ENCODE measurements at places on chromosomes 7 and 10.

DNA sequence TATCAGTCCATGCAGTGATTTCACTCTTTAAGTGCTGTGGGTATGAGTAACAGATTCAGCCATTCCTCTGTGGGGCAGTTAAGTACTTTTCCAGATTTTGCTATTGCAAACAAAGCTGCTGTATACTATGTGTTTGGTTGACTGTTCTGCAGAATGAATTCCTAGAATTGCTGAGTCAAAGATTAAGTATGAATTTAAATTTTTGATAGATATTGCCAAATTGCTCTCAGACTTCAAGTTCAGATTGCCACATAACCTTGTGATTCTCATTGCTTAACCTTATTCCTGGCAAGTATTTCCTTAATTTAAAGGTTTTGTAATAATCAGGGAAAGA is 21.6 kb upstream of the SAR1A start:
- DNase-seq = no peak

DNA sequence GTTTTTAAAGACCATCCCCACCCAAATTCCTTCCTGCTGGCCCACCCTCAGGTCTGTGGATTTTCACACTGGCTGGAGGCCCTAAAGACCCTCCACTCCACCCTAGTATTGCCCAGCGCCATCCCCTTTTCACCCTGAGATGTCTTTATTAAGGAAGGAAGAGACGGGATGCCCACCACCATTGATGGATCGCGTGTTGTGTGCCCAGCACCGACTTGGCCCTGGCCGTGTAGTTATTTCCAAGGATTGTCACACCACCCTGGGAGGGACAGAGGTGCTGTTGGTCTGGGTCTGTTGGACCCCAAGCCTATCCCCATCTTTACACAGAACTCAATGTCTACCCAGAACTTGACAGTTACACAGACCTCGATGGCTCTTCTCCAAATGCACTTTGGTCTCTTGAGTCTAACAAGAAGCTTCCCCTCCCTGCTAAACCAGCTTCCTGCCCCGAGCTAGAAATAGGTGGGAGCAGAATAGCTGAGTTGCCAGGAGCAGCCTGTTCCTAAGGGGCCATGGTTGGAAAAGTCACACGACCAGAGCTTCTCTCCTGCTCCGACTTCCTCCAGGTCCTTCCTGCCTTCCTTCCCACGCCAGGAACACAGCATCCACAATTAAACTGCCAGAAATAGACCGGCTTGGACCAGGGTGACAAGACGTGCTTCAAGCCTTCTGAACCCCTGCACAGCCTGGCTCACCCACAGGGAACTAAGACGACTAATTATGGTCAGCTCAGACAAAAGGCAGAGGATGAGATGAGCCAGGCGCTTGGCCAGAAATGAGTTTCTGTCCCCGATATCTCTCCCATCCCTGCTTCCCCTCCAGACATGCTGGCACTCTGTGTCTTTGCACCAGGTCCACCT is 139.5 kb upstream of the CHST15 start:
- DNase-seq = no peak

- DNase-seq = no peak
These were observed 280.5 kb downstream of the SFMBT2 start for GRCh38 chr10:7130191-7130911.

DNA sequence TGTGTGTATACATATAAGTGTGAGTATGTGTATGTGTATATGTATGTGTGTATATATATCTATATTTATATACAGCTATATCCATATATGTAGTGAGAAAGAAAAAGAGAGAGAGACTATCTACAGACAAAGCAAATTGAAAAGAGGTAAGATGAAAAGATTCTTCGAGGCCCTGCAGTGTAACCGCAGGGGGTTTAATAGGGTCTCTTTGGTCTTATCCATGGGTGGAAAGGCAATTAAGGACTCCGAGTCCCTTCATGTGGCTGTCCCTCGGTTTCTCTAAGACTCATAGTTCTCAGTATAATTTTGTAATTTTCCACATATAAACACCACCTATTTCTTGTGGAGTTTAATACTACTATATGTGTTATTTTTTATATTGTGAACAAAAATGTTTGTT is 50.6 kb upstream of the JAZF1 start:
- DNase-seq = no peak

DNA sequence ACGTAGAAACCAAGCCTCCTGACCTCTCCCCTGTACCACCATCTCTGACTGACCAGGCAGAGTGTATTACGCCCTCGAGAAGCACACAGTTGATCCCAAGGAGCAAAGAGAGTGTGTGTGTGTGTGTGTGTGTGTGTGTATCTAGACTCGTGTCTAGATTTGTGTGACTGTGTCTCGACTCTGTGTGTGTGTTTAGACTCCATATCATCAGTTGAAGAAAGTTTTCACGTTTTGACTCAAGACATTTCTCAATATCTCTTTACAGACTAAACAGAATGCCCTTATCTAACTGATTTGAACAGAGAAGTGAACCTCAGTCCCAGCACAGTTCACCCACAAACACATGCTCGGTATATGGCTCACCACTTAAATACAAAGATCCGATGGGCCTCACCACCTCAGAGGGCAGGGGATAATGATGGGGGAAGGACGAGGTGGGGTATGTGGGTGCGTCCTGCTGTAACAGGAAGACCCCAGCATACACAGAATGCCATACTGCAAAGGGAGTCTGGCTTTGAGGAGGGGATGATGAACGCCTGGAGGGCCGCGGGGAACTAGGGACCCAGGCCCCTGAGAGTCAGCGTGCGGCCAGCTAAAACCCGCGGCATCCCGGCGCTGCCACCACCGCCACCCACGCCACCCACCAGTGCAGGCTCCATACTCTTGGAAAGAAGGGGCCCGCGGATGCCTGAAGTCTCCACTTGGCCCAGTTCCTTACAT is 780 bp downstream of the ALDH18A1 start:
- DNase-seq = no peak

DNA sequence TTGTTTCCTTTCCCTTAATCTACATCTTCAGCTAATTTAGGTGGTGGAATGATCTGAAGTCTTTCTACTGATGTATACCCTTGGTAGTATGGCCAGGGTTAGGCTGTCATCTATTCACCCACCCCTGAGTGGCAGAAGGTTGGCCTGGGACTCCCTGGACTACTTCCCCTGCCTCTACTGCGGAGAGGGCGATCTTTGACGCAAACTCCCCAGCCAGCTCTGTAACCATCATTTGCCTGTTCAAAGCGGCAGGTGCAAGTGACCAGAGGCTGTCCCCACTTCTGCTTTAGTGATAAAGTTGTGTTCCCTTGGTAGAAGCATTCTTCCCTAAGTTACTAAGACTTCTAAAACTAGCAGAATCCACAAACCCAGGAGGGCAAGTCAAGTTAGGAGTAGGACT is 70.8 kb upstream of the UNC5B start:
- DNase-seq = no peak

- no peak for DNase-seq
These were observed 2.4 kb upstream of the SERPINE1 start for GRCh38 chr7:101124376-101125056.

DNA sequence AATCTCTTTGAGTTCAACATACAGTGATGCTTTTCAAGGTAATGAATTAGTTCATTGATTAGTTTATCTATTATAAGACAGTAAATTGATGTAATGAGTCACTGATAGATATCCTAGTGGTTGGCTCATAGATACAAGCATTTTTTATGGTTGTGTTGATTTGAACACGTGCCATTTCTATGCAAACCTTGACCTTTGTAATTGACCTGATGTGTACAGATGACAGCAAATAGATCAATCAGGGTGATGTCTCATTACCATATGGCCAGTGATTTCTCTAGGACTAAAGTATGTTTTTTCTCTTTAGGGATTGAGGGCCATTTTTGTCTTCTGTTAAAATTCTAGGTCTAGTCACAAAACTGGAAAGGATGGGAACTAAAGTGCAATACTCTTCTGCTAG is 760.3 kb upstream of the GALNT17 start:
- no peak for DNase-seq

DNA sequence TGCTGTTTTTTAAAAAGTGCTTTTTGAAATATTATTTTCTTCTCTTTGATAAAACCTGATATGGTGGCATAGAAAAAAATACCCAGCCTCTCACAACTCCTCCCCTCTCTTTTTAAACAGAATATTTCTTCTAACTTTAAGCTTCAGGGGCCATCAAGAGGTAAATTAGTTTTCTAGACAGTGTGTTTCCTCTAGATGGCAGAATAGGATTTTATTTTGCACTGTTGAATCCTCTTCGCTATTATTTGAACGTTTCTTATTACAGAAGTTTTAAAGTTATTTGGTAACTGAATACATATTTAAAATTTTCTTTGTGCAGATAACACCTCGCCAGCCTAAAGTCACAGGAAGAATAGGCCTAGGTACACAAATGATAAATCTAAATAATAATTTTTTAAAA is 30.3 kb downstream of the ARL5B start:
- DNase-seq = no peak

DNA sequence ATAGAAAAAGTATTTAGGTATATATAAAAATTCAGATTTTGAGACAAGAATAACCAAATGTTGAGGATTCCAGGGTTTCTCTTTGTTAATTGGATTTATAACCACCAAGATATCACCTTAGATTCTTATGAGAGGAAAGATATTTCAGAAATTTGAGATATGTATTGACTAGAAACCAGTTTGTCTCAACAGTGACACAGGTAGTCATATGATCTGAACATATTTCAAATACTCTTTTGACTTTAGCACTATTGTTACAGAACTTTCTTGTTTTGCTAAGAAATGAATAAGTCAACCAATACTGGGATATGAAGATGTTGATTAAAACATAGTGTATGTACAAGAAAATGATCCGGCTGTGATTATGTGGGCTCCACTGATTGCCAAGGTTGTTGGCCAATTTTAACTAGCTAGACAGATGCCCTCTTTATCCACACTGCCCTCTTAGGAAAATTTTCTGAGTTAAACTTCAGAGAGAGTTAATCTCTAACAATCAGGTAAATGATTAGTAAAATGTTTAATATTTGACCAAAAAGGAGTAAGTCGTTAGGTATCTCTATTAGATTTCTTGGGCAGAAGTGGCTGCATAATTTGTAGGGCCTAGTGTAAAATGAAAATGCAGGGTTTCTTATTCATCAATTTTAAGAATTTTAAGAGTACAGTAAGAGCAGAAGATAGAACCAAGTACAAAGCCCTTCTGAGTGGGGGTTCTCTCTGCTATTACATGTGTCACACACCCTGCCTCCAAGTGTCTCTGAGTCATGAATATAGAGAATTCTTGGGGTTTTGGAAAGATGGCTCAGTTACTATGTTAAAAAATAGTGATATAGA is 376.0 kb downstream of the TFEC start:
- DNase-seq = no peak

DNA sequence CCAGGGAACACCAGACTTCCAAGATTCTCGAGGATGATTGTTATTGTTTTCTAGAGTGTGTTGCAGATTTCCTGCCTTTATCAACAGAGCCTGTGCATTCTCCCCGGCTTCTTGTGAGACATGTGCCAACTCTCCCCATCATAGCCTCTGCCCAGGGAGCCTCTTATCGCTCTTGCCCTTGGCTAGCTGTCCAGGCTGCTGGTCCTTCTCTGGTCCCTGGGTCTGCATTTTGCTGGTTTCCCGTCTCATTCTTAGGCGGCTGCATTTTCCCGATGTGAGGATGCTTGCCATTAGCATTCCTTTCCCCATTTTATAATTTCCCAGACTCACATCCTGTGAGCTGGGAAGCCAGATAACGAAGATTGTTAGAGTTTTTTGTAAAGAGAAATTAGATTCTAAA is 15.2 kb downstream of the SLC13A4 start:
- no peak for DNase-seq

DNA sequence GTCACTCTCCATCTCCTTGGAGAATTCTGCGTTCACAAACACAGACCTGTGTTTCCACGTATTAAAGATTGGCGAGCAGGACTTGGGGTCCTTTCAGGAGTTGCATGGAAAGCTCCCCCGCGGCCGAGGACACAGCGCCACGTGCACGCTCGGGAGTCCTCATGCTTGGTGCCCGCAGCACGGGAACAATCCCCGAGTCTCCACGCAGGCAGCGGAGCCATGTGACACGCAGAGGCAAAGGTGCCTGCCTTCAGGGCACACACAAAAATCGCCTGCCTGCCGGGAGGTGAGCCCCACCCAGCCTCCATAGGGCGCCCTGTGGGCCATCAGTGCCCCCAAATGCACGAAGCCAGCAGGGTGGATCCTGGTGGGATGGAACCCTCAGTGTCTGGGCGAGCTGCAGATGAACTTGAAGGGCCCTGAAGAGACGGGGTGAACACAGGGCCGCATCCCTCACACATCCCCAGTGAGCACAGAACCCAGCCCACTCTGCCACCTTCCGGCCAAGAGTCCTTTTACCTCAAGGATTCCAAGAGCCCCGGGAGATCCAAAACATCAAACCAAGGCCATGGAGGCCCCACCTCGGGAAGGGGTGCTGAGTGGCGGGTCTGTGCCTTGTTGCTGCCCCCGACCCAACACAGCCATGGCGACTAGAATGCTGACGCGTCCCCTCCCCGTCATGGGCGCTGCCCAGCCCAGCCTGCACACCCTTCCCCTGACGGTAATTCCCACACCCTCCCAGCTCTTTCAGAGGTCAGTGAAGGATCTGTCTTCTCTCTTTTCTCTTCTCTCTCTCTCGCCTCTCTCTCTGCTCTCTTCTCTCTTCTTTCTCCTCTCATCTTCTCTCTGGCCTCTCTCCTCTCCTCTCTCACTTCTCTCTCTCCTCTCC is 55.9 kb downstream of the CFAP46 start:
- no peak for DNase-seq

Measured in activated CD8-positive, alpha-beta memory T cell treated with anti-CD3 and anti-CD28 coated beads for 48 hours (primary cell).